ENCODE measurements at places on chromosomes 4 and X.

DNA sequence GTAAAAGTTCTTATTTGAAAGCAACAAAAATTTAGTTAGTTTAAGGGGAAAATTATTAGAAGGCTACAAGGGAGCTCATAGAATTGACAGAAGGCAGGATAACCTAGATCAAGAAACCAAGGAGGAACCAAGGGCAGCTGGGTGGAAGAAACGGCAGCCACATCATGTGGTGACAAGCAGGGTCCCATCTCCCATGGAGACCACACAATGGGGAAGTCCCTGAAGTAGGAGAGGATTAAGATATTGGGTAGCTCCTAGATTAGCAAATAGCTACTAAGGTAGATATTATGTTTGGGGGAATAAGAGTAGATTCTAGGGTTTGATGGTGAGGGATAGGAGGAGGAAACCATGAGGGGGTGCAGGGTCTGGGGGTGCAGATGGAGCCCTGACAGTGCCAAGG is 48.0 kb upstream of the TMEM154 start:
- no peak for DNase-seq

DNA sequence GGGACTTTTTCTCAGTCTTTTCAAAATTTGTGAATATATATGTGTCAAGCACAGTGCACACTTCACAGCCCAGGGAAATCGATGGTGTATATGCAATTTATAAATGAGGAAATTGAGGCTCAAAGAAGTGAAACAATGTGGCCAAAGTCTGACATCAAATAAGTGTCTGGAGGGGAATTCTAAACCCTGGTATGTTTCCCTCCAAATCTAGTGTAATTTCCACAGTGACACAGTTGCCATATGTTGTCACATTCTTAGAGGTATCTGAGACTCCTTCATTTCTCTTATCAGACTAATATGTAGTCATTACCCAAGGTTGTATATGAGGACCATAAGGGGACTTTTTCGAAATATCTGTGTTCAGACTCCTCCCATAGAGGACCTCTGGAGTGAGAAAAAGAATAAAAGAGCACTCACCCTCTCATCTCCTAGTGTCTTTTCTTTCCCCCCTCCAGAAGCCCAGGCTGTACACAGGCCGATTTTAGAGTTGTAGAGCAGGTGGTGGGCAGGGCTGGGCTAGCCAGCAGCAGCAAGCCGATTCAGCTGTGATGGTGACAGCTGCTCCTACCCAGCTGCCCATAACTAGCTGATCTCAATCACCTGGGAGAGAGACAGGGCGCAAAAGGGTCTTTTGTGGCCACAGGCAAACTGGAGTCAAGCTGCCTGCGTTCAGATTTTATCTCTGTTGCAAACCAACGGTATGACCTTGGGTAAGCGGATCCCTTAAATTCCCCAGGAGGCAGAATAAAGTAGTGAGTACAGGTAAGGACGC is 55.1 kb downstream of the CLCN5 start:
- no peak for DNase-seq

DNA sequence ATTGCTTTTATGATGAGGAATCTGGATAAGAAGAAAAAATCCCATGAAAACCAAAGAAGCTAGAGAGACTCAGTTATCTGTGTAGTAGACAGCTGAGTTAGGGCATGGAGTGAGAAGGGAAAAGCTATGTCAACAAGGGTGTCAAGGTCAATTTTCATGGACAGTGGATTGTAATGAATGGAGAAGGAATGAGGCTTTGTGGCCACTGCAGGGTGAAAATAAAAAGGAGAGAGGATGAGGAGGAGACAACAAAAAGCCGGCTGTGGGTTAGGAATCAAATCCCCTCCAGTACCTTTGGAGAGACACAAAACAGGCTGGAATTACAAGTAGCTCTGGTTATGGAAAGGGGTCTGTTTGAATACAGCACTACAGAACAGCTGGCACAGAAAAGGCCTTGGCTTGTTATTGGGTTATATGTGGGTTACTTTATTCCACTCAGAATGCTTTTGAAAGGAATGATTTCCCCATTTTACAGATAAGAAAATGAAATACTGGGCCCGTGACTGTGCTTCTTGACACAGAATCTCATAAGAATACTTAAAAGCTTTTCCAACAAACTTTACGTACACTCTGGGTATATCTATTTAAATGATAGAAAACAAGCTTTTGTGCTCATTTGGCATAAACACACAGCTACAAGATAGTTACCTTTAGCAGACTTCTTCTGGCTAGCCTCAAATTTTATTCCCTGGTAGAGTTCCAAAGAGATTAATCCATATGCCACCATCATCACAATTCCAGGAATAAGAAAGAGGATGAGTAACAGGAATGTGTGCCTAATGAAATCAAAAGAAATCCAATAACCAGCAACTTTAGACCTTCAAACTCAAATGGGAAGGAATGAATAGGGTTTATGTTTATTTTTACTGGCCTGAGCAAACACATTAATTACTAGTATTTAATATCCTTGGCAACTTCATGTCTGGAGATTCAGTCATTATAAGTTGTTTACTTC is 7.5 kb downstream of the CCKAR start:
- no peak for DNase-seq

DNA sequence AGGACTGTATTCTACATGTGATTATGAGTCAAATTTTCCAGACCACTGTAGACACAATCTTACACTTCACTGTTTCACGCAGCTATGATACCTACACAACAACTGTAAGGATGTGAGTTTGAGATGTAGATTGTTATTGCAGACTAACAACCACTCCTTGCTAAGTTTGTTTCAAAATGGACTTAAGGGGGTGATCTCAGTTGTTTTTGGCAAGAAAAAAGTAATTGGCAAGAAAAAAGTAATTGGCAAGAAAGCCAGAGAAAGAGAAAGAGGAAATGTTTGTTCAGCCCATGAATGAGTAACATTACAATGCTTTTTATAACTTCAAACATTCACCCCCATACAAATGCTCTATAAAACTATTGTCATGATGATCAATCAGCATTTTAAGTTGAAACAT is 466.4 kb downstream of the DMD start:
- DNase-seq: no peak

DNA sequence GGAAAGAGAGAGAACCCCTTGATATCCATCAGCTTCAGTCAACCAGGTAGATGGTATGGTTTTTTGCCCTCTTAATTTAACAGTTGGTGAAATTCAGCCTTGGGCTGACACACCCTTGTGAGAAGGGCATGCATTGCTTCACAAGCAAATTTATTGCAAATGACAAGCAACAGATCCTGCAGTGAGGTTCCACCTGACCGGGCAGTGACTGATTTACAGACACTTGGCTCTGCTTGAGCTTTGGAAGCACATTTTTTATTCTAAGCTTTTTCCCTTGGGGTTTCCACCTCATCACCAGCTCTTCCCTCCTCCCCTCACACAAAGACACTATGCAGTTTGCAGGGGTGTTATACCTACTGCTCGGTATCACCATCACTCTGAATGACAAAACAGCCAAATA is 28.3 kb upstream of the SERTM2 start:
- no peak for DNase-seq

DNA sequence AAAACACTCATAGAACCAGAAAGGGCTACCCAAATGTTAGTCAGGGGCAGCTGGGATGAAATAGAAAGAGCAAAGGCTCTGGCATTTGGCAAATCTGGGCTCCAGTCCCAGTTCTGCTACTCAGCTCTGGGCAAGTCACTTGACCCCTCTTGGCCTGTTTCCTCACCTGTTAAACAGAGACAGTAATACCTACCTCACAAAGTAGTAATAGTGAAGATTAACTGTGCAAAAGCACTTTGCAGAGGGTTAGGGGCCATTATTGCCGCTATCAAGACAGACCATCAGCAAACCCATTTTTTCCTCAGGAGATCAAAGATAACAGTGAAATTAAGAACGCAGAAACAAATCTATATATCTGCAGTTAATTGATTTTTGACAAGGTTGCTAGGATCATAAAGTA is 20.6 kb downstream of the ZBTB33 start:
- DNase-seq: no peak

DNA sequence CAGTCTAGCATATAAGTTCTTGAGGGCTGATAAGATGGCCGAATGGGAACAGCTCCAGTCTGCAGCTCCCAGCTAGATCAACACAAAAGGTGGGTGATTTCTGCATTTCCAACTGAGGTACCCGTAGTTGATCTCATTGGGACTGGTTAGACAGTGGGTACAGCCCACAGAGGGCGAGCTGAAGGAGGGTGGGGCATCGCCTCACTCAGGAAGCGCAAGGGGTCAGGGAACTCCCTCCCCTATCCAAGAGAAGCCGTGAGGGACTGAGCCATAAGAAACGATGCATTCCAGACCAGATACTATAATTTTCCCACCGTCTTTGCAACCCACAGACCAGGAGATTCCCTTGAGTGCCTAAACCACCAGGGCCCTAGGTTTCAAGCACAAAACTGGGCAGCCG is 109.0 kb downstream of the RPS6KA6 start:
- no peak for DNase-seq

- DNase-seq: no peak
These were observed 1084.1 kb downstream of the FAM133A start for GRCh38 chrX:94758130-94758529.

DNA sequence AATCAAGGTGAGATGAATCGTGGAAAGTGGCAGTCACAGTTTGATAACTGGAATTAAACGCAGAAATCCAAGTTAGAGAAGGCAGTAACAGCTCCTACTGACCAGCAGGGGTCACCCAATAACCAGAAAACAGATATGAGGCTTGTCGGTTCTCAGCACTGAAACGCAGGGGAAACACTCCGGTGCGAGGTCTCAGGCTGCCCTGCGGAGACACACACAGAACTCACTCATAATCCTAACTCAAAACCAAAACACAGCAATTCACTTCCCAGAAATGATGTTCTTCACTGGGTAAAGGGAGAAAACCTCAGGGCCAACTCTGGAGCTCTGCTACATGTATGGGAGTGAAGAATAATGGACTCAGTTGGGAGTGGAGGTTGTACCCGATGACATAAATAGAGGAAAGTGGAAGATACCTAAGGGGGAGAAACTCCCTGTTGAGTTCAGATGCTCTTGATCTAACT is 384.4 kb downstream of the RAPGEF2 start:
- DNase-seq: peak; percentile 20

DNA sequence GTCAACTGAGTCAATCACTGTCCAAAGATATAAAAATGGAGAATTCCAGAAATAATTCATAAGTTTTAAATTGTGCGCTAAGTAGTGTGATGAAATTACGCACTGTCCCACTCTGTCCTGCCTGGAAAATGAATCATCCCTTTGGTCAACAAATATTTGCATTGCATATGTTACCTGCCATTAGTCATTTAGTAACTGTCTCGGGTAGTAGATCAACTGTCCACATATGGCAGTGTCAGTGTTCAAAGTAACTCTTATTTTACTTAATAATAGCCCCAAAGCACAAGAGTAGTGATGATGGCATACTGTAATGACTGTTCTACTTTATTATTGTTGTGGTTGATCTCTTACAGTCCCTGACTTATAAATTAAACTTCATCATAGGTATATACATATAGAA is 3.4 kb downstream of the YTHDC1 start:
- DNase-seq: no peak

DNA sequence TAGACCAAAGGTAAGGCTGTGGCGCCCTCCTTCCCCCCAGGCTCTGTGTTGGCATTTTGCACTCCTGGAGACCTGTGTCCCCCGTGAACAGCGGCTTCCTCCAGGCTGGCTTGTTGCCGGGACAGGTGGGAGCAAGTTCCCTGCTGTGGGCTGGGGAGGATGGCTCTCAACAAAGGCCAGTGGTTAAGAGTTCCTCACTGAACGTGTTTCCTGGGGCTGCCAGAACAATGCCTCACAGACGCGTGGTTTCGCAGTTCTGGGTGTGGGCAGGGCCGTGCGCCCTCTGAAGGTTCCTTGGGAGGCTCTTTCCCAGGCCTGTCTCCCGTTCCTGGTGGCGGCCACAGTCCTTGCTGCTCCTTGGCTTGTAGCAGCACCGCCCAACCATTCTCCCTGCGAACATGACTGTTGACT is 33.4 kb downstream of the NELFA start:
- no peak for DNase-seq

- no peak for DNase-seq
These were observed 686.0 kb downstream of the STPG2 start for GRCh38 chr4:97457253-97457652.

GRCh38 chr4:42724451-42724850 is 67.5 kb upstream of the ATP8A1 start:
- DNase-seq: no peak

- DNase-seq: no peak
These were observed 24.7 kb downstream of the KCNE5 start for GRCh38 chrX:109600237-109600651.

- DNase-seq: no peak
These were observed 333.8 kb downstream of the C4orf33 start for GRCh38 chr4:129429581-129430320.
